Hindlimb muscle (tissue), 1 donor: ENCODE measurements at places on chromosomes 16 and 17. TPM values are rescaled to one million over a fixed set of nuclear protein-coding genes. Genes with fewer than 3 reads are reported as not detected.

GGT6 gene
- 0.15 TPM for polyA plus RNA-seq

ORC6 gene
- polyA plus RNA-seq: 8.1 TPM

TIMP2 gene
- 185 TPM for polyA plus RNA-seq

GRCh38 chr17:8186787-8187516 lies 3.0 kb downstream of the BORCS6 start:
- DNase-seq: peak; percentile 95

GRCh38 chr17:11682646-11683045 lies 84.4 kb downstream of the DNAH9 start:
- no peak for DNase-seq

- no peak for DNase-seq
Measured at GRCh38 chr17:36674278-36674650, 72.9 kb downstream of the MRM1 start.

C16orf86 gene
- polyA plus RNA-seq: 2.6 TPM

METTL16 gene
- polyA plus RNA-seq: 23.9 TPM

DNA sequence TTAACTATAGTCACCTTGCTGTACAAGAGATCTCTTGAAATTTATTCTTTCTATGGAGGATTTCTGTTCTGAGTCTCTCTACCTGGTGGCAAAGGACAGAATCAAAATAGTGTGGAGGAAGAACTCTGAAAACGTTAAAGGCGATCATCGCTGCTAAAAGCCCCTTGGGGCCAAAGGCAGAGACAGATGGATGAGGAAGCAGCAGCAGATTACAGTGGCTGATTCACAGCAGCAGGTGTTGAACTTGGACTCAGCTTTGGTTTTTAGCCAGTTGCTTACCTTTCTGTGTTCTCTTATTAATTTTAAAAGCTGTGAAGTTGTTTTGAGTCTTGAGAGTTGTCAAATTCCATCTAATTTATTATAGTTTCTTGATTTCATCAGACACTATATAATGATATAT lies 956.1 kb upstream of the GOT2 start:
- DNase-seq: no peak
